Activated CD8-positive, alpha-beta memory T cell treated with anti-CD3 and anti-CD28 coated beads, Interleukin-2, amount 50 U/mL, for 4 hours (primary cell): ENCODE measurements at places on chromosomes 6 and 20.

GRCh38 chr6:57257911-57258541 lies 35.9 kb upstream of the RAB23 start:
- DNase-seq, result no peak

DNA sequence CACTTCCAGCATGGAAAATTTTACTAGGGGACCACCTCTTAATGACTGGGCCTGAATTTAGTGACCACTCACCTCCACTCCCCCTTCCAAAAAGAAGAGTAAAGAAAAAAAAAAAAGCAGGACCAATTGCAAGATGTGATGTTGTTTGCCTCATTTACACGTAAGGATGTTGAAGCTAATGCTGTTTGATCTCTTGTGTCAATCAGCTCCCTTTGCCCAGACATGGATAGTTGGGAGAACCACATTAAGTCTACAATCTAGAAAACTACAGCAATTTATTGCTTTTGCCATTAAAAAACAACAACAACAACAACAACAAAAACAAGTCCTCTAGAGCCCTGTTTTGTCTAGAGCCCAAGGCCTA lies 11.0 kb upstream of the DSTN start:
- no peak for DNase-seq

- DNase-seq, result peak; percentile 32
Observed at GRCh38 chr6:26556263-26557070, 18.3 kb downstream of the HMGN4 start.

DNA sequence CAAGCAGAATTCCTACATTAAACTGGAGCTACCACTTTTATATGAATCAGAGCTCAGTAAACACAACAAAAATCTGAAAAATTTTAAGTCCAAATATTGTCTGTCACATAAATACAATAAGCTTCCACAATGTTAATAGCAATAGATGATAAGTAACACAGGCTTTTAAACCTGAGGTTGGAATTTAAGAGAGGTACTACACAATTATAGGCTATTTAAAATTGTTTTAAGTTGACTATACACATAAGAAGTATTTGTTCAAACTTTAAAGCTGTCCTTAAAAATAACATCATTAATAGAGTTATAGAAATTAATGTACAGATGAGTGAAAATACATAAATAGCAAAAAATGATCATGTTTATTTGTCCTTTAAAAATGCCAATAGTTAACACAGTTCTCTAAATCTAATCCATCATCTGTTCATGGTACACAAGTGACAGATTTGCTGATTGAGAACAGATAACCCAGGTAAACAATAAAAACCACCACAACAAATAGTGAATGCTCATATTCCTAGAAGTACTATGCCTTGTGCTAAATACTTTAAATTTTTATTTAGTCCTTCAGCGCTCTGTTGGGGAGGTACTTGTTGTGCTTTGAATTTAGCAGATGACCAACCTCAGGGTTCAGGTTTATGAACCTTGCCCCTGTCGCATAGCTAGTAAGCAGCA lies 382.3 kb upstream of the ID4 start:
- DNase-seq, result no peak

DNA sequence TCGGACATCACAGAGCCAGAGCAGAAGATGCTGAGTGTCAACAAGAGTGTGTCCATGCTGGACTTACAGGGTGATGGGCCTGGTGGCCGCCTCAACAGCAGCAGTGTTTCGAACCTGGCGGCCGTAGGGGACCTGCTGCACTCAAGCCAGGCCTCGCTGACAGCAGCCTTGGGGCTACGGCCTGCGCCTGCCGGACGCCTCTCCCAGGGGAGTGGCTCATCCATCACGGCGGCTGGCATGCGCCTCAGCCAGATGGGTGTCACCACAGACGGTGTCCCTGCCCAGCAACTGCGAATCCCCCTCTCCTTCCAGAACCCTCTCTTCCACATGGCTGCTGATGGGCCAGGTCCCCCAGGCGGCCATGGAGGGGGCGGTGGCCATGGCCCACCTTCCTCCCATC lies 11.4 kb upstream of the ZBTB9 start:
- no peak for DNase-seq
